Fibroblast of skin of left biceps (primary cell): ENCODE measurements at places on chromosomes 13 and 19.

- no peak for DNase-seq
Observed at GRCh38 chr13:75347925-75348324, 134.0 kb downstream of the TBC1D4 start.

DNA sequence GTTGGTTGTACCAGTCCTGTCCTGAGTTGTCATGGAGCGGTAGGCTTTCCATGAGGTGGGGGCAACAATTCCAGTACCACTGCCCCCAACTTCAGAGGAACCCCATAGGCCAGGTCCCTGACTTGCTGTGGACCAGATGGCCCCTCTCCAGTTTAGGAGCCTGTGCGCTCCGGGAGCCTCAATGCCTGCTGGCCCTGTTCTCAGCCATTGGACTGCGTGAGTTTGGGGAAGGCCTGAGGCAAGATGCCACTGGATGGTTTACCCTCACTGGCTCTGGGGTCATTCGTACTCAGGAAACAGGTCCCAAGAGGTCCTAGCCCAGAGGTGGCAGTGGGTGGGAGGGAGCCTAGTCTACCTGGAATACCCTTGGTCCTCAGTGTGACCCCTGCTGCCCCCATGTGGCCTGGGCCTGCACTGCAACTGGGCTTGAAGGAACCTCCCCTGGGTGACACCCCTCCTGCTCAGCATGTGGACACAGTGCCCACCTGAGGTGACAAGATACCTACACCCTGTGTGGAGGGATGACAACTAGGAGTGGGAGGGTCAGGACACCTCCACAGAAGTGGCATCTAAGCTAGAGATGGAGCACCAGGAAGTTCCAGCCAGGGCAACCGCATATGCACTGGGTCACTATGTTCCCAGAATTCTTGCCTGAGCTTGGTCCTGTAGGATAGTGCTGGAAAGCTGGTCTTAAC lies 6.0 kb upstream of the PRR19 start:
- no peak for DNase-seq

DNA sequence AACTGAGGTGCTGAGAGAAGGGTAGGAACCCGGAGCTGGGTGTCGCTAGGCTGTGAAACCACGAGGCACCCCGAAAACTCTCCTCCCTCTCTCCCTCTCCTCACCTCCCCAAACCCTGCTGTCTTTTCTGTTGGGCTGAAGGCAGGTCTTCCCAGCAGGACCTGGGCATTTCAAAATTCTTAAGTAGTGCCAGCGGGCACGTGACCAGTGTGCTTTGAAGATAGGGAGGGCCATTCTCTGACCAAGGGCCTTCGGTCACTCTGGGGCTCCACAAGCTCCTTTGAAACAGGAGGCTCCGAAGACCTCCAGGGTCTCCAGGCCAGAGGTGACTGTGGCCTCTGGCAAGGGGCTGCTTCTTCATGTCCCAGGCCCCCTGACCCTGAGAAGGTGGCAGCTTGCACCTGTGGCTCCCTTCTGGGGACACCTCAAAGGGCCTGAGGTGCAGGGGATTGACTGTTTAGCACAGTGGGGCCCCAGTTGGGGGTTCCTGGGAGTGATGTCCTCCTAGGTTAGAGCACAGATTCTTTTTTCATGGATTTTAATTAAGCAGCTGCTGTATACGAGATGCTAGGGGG lies 48.3 kb downstream of the DNM2 start:
- no peak for DNase-seq

GRCh38 chr13:51728275-51728673 lies 75.7 kb downstream of the DHRS12 start:
- no peak for DNase-seq

DNA sequence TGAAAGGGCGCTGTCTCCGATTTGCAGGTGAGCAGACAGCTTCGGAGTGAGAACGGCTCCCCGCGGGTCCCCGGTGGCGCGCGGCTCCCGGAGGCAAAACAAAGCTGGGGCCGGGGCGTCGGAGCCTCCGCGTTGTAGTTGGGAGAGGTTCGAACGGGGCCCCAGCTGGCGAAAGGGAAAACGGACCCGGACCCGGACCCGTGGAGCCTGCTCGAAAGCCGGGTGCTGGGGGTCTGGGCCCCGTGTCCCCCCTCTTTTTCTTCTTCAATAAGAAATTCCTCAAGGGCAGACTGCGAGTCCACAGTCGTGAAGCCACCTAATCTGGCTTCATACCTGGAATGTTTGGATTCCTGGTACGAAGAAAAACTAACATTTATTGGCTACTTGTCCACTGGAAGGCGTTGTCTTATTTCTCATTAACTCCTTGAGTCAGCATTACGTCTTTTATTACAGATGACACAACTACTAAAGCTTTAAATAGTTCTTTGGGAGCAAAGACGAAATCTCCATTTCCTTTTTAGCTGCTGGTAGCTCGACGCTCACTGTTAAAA lies 632 bp upstream of the MTIF3 start:
- DNase-seq, result no peak

DNA sequence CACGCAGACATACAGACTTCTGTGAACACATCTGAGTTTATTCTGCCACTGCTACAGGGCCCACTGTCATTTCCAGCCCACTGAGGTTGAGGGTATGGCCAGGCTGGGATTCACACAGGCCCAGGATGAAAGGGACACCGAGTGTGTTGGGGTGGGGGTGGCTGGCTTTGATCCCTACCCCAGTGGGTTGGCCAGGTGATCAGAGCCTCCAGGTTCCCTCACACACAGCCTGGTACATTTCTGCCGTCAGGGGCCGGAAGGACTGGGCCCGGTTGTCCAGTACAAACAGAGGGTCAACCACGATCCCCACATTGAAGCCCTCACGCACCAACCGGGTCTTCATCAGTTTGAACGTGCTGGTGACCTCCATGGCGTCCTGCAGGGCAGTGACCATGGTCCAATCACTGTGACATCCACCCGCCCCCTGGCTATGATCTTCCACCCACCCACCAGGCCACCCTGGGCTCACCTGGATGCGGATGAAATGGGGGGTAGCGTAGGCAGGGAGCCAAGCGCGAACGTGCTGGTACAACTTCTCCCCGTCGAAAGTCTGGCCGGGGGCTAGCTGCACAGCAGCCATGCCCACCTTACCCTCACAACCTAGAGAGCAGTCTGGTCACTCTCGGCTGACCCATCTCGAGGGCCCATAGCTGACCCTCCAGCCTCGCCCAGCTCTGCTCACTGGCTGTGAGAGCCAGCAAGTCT lies 13.3 kb downstream of the SLC27A5 start:
- no peak for DNase-seq

DNA sequence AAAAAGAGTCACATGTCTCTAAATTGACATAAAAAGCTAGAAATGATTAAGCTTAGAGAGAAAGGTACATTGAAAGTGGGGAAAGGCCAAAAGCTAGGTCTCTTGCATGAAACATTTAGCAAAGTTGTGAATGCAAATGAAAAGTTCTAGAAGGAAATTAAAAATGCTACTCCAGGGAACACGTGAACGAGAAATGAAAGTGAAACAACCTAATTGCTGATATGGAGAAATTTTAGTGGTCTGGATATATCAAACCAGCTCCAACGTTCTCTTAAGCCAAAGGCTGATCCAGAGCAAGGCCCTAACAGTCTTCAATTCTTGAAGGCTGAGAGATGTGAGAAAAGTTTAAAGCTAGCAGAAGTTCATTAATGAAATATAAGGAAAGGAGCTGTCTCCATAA lies 419.8 kb downstream of the SLITRK6 start:
- no peak for DNase-seq

- no peak for DNase-seq
Observed at GRCh38 chr19:18883526-18884304, 12.2 kb downstream of the CERS1 start.

GRCh38 chr19:10830931-10831779 lies 4.9 kb downstream of the TMED1 start:
- DNase-seq, result no peak

DNA sequence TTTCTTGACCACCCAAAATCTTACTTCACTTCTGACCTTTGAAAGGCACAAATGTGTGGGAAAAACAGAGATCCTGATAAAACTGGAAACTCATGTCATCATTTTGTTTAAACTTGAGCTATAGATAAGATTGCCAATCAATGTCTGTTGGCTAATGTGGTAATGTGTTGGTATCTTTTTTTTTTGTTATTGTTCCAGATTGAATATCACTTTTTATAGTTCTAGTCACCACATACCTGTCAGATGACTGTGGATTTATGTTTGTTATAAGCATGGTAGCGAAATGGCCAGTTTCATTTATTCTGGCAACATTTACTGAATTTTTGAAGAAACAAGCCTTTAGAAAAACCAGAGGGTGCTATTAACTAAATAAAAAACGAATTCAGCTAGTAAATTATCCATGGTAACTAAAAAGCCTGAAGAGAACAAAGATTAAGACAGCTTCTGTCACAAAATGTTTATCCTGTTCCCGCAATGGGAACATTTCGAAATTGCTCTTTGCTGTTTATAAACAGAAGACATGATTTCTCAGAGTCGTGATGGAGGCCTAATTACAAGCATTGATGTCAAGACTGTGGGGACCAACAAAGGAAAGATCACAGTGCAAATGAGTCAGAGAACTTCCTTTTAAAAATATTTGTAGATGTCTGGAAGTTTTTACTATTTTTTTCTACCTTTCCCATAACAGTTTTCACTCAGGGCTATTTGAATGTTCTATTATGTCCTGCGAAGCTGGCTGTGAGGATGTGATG lies 82.9 kb upstream of the POSTN start:
- no peak for DNase-seq

- peak; percentile 52 for DNase-seq
Observed at GRCh38 chr13:48043789-48044503, 6.4 kb downstream of the NUDT15 start.

DNA sequence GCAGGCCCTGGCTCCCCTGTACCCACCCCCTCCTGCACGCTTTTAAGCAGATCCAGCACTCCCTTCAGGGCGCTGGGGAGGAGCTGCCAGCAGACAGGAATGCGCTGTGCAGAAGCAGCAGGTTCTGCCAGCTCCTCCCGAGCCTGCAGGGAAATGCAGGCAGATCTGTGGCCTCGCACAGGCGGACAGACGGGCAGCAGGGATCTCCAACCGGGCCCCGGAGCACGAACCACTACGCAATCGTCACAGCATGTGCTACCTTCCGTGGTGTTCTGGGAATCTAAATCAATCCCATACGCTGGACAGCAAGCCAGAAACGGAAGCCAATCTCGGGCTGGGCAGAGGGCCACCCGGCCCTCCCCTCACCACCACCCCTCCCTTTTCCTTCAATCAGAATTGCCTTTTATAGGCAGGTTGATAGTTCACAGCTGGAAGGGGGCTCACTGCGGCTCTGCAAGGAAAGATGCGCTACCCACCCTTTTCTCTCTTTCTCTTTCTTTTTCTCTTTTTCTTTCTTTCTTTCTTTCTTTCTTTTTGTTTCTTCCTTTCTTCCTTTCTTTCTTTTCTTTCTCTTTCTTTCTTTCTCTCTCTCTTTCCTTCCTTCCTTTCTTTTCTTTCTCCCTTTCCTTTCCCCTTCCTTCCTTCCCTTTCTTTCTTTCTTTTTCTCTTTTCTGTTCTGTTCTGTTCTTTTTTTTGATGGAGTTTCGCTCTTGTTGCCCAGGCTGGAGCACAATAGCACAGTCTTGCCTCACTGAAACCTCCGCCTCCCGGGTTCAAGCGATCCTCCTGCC lies 99.9 kb downstream of the GNG7 start:
- peak; percentile 95 for DNase-seq

DNA sequence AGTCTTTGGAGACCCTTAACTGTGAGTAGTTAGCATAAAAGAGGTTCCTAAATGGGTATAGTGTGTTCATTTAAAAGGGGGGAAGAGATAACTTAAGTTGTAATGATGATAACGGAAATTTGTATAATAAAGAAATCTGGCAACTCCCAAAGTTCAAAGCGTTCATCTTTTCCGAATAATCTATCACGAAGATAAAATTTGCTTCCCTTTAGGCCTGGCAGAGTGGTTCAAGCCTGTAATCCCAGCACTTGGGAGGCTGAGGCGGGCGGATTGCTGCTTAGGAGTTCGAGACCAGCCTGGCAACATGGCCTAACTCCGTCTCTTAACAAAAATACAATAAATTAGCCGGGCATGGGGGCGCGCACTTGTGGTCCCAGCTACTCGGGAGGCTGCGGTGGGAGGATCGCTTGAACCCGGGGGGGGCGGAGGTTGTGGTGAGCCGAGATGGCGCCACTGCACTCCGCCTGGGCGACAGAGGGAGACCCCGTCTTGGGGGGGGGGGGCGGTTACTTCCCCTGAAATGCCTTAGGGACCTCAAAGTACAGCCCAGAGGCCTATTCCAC lies 934 bp downstream of the N4BP2L2 start:
- no peak for DNase-seq
